ENCODE measurements at places on chromosomes 1 and 21.

- peak; percentile 68 for DNase-seq
These were observed 16.2 kb upstream of the GPR157 start for GRCh38 chr1:9145021-9145668.

DNA sequence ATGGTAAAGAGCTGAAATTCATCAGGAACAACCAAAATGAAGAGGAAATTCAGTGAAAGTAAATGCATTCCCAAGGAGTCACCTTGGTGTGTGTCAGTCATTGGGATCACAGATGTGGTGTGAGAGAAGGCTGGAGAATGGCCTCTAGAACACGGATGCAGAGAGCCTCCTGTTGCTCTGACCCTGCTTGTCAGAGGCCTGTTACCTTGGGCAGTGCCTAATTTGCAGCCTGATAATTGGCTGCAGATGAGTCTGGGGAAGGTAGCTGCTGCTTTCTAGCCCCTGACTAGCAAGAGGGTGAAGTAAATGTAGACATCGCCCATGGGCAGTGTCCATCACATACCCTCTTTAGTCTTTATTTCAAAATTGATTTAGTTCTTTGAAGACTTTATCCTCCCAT lies 3.3 kb downstream of the GCSAML start:
- no peak for DNase-seq

DNA sequence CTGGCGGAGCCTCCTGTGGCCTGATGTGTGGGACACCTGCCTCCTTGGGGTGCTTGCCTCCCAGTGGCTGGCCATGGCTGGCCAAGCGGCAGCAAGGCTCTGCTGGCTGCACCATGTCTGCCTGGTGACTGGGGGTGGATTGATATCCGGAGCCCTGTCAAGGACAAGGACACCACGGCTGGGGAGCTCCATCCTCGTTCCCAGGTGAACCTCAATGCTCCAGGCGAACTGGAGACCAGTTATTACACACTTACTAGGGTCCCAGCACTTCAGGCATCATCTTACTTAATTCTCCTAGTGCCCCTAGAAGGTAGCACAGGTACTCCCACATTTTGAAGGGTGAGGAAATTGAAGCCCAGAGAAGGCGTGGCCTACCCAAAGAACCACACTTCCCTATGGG lies 15.2 kb downstream of the SPATA21 start:
- DNase-seq = no peak

GRCh38 chr1:116001739-116002487 lies 25.6 kb downstream of the SLC22A15 start:
- no peak for DNase-seq

- no peak for DNase-seq
These were observed 144.9 kb upstream of the POU3F1 start for GRCh38 chr1:38191461-38191860.

DNA sequence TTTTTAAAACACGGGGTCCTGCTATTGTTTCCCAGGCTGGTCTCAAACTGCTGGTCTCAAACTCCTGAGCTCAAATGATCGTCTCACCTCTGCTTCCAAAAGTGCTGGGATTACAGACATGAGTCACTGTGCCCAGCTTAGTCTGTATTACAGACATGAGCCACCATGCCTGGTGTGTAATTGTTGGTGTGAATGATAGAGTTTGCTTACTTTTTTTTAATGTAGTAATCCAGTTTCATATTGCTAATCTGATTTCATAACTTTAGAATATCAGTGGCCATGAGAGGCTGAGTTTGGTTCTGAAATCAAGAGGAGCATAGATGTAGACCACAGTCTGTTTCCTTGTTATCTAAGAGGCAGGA lies 3.4 kb downstream of the EPB41 start:
- no peak for DNase-seq

DNA sequence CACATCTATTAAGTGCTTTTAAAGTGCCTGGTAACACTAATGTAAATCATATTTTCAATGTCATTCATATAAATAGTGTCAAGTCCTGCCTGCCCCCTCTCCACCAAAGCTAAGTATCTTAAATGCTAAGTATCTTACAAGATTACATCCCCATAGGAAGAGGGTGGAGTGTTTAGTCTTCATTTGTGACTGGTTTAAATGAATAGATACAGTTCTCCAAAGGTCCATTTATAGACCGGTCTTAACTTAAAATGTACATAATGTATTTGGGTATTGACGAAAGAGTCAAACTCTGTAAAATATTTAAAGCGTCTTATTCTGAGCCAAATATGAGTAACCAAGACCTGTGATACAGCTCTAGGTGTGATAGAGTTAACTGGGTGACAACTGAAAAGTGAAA lies 60.2 kb downstream of the POU2F1 start:
- DNase-seq = no peak

- DNase-seq = no peak
These were observed 18.0 kb downstream of the WDR4 start for GRCh38 chr21:42861311-42861847.

DNA sequence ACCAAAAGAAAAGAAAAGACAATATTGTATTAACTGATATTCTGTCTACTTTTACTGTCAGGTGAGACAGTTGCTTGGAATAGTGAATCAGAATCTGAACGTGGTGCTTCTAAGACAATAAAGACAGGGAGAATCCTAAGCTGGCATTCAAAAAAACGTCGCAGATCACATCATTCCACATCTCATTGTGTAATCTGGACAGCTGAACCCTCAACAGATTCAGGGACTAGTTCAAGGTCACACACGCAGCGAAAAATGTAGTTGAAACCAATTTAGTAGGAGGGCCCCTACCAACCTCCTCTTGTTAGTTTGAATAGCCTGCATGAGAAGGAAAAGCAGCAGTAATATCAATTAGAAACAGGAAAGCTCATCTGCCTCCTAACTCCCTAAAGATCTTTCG lies 46.4 kb upstream of the KRTAP19-8 start:
- no peak for DNase-seq

All from AG20443 (cell line).